Renal pelvis (tissue), 12 donors: ENCODE measurements at places on chromosomes 5 and 9. TPM values are rescaled to one million over a fixed set of nuclear protein-coding genes. Genes with fewer than 3 reads are reported as not detected.

- no peak for DNase-seq
Measured at GRCh38 chr9:16023446-16023845, 470.6 kb downstream of the CCDC171 start.

DNA sequence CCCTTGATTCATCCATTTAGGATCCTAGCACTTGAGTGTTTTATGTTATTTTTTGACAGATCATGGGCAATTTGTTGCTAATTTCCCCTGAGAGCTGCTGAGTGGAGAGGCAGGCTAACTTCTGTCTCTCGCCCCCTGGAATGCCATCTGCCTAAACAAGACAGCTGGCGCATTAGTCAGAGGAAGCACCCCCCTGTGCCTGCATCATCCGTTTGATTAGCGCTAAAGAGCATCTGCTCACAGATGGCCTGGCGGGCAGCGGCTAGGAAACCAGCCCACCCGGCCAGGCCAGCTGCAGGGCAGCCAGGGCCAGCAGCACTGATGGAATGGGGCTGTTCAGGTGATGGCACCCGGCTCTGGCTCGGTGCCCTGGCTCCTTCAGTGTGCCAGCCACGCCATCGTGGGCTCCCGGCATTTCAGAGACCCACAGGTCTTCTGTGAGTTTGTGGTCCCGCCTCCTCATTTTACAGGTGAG is 22.9 kb upstream of the ASS1 start:
- DNase-seq: no peak

DNA sequence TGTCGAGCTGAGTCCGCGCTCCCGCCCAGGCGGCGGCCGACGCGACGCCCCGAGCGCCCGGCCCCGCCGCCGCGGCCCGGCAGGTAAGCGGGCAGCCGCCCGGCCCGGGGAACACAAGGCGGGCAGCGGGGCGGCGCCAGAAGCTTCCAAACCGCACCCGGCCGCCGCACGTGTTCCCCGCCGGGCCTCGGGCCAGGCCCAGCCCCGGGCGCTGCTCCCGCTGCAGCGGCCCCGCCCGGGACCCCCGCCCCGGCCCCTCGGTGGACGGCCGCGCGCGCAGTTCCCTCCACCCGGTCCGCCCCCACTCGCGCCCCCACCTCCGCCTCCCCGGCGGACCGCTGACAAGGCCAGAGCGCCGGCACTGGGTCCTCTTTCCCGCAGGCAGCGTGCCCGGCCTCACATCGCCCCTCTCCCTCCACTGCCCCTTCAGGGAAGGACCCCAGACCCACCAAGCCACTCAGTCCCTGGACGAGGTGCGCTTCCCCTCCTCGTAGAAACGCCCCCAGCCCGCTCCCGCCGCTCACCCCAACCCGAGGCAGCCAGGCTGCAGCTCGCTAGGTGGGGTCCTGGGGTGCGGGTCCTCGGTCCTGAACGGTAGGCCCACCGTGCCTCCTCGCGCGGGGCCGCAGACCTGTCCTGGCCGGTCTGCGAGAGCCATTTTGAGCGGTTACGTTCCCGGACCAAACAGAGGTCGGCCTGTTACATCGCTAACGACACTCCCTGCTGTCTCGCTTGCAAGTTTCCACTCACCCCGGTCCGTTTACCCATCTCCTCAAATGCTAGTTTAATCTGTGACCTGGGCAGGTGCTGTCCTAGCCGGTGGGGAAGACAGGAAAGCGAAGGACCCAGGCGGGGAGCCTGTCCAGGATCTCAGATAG is 475 bp downstream of the WDR5 start:
- no peak for DNase-seq

- no peak for DNase-seq
Measured at GRCh38 chr9:734831-735511, 106.5 kb upstream of the DMRT1 start.

DNA sequence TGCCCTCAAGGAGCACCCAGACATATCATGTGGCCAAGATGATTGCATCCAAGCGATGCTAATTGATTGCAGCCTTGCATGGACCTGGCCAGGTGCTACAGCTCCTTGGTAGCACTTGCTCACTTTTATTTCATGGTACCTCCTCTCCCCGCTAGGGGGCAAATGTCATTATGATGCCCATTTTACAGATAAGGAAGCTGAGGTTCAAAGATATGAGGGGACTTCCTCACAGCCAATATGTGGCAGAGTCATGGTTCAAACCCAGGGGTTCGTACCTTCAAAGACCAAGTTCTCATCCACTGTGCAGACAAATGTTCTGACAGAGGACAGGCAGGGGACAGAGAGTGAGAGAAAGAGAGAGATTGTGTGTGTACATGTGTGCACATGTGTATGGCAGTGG is 21.9 kb upstream of the KCNMB1 start:
- no peak for DNase-seq

DNA sequence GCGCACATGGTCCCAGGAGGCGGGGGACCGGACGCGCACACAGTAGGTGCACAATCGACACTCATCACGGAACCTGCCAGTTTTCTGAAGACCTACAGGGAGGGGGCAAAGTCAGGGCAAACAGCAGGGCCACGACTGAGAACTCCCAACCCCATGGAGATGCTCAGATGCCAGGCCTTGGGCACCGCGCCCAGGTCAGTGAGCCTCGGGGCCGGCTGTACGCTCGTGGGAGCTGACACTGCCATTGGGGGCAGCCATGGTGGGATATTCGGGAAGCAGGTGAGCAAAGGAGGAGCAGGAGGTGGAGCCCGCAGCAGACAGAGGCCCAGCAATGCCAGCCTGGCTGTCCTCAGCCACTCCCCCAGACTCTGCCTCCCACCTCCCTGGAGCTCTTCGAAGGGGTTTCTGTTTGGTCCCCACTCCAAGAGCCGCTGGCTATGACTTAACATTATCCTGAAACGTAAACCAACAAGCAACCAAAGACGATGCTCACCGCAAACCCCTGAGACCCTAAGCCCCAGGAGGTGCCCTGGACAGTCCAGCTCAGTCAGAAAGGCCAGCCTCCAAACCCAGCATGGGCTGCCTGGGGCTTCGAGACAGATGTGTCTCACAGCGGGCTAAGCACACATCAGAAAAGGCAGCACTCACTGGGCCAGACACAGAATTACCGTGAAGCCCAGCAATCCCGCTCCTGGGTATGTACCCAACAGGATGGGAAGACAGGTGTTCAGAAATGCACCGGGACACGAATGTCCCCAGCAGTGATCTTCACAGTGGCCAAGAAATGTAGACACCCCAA is 78.4 kb downstream of the VAV2 start:
- no peak for DNase-seq

DNA sequence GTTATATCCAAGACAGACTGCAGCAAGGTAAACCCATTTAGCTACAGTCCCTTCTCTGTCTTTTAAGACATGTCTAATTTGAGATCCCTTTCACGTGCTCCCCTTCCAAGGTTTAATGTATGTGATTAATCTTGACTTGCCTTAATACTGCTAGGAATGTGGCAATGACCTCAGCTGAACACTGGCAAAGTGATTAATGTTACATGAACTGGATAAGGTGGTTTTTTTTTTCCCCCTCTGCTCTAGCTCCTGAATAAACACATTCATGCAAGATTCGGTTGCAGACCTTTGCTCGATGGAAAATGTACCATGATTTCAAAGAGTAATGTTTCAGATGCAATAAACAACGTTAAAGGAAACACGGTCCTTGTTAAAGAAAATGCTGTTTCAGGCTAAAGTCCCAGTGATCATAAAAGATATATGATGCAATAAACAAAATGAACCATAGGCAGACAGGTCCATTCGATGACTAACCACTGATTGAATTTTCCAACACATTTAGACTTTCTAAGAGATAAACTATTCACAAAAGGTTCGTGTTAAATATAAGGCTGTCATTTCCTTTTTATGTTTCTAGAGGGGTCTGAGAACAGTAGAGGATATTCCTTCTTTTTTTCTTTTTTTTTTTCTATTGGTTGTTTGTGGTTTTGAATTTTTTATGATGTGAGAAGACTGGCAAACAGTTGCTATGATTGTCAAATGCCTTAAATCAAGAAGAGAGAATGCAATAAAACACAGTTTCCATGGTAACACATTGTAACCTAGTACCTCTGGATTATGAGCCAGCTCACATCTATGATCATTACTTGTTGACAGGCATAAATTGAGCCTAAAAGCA is 44.7 kb upstream of the ZNF608 start:
- peak; percentile 87 for DNase-seq

DNA sequence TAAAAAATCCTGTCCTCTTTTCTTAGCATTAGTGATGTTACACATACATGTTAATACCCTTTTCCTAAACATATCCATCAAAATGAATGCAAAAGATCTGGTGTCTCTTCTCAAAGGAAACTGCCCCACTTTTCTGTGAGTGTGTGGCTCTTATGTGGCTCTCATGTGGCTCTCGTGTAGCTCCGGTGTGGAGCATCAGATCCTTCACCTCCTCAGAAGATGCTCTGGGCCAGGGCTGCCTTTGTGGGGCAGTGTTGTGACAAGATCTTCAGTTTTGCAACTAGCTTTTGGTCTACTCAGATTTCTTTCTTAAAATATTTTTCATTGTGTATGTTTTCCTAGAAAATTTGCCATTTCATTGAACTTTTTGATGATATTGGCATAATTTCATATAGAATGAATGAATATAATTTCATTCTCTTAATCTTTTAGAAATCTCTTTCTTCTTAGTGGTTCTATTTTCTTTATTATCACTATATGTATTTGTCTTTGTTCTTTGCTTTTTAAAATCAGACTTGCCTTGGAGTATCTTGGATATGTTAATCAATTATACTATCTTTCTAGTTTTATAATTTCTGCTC is 19.4 kb downstream of the GARNL3 start:
- peak; percentile 9 for DNase-seq

DNA sequence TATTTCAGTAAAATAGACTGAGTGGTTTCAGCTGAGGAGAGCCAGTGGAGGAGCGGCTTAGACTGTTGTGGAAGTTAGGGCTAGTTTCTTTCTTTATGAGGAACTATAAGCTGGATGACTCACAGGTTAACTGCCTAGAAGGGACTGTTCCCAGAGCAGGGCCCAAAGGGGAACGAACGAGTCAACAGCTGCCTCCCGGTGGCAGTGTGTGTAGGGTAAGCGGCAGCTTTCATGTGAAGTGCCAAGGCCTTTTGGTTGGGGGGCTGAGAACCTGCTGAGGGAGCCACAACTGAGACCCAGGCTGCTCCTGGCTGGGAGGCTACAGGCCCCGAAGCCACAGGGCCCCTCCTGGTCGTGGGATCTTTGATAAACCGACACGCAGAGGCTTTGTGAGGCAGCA is 7.0 kb downstream of the SQSTM1 start:
- no peak for DNase-seq

GRCh38 chr9:68560071-68560844 is 19.6 kb upstream of the TMEM252 start:
- DNase-seq: no peak

GRCh38 chr9:93088656-93089015 is 7.4 kb upstream of the CARD19 start:
- DNase-seq: no peak

GRCh38 chr5:129271308-129271707 is 176.8 kb downstream of the ISOC1 start:
- DNase-seq: no peak

GRCh38 chr9:124342402-124342775 is 72.9 kb downstream of the PSMB7 start:
- DNase-seq: no peak

GRCh38 chr5:131067636-131068035 is 97.4 kb downstream of the HINT1 start:
- DNase-seq: no peak

GRCh38 chr5:176596689-176597416 is 13.1 kb downstream of the GPRIN1 start:
- DNase-seq: no peak

DNA sequence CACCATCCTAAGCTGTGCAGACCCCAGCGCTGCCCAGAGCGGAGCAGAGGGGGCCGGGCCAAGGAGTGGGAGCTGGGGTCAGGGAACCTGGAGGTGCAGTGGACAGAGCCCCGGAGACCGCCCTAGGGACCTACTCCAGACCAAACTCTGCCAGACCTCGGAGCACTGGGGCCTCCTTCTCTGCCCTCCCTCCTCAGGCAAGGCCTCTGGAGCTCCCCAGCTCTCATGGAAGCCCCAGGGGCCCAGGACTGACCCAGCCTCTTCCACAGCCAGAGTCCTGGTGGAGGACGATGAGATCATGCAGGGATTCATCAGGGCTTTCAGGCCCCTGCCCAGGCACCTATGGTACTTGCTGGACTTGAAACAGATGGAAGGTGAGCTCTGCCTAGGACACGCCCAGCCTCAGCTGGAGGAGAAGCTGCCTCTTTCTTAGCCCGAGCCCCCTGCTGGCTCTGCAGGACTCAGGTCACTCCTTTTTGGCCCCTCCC is 3.6 kb downstream of the PAEP start:
- no peak for DNase-seq

- no peak for DNase-seq
Measured at GRCh38 chr5:3324421-3325101, 271.1 kb upstream of the IRX1 start.

The WNK2 gene
- 23.4 TPM for polyA plus RNA-seq

The PLCXD3 gene
- 0.23 TPM for polyA plus RNA-seq

The CD14 gene
- 8.4 TPM for polyA plus RNA-seq

The SVEP1 gene
- 6.6 TPM for polyA plus RNA-seq

The SARDH gene
- 12.9 TPM for polyA plus RNA-seq

The TRAF2 gene
- polyA plus RNA-seq: 15.3 TPM
